ENCODE measurements at places on chromosomes 1 and 21.

- no peak for DNase-seq
Measured at GRCh38 chr1:64598100-64598571, 128.2 kb downstream of the CACHD1 start.

DNA sequence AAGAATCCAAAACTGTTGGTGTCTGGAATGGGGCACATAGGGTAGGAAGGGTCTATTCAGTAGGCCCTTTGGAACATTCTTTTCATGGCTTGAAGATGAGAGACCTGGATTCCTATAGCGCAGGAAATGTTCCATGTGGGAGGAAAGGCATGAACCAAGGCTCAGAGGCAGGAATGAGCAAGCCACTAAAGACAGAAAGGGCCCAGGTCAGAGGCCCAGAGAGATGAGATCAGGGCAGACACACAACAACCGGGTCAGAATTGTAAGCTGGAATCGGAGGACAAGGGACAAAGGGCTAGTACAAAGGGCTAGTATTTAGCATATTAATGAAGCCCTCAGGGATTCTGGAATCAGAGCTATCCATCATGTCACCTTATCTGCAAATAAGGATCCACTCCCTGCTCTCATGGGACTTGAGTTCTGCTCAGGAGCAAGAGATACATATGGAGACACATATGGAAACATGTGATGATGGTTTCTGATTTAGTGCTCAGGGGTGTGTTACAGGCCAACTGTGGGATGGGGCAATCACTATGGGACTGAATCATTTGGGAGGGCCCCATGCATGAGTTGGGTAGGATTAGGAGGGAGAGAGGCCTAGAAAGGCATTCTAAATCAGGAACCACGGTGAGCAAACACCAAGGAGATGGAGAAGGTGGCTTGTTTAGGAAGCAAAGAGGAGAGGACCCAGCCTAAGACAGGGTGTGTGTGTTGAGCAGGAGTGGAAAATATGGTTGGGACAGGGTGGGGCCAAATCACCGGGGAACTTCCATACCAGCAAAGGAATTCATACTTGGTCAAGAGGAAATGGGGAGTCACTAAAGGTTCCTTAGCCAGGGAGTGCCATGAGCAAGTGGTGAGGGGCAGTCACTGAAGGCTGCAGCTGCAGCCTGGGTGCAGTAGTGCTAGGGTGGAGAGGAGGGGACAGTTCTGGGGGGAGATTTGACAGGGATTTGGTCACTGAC lies 8.6 kb downstream of the NECTIN4 start:
- DNase-seq, result no peak

DNA sequence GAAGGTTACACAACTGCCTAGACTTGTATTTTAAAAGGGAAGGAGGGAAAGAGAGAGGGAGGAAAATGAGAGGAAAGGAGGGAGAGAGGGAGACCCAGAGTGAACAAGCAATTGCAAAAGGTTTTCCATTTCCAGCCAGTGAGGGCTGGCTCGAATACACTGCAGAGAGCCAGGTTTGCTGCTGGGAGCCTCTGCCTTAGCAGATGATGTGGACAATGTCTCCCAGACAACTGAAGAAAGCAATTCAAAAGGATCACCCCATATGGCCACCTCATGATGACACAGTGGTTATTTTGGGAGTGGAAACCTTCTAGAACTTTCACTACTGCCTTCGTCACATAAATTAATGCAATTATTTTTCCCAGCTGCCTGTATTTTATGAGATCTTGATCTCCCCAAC lies 86.4 kb downstream of the BCAR3 start:
- DNase-seq, result no peak

GRCh38 chr21:42387164-42387563 lies 8.7 kb downstream of the TMPRSS3 start:
- DNase-seq, result no peak

GRCh38 chr1:235650341-235651169 lies 971 bp upstream of the GNG4 start:
- peak; percentile 66 for DNase-seq

DNA sequence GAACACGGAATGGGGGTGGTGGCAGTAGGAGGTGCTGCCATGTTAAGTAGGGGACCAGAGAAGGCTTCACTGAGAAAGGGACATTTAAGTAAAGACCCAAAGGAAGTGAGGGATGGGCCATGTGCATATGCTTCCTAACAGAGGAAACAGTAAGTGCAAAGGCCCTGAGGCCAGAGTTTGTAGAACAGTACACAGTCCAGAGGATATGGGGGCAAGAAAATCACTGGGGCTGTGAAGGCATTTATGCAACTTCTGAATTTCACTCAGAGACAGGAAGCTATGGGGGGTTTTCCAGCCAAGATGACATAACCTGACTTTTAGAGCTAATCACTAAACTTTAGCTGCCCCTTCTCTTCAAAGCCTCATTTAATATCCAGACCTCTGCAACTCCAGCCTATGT lies 202.5 kb upstream of the EDN2 start:
- DNase-seq, result no peak

DNA sequence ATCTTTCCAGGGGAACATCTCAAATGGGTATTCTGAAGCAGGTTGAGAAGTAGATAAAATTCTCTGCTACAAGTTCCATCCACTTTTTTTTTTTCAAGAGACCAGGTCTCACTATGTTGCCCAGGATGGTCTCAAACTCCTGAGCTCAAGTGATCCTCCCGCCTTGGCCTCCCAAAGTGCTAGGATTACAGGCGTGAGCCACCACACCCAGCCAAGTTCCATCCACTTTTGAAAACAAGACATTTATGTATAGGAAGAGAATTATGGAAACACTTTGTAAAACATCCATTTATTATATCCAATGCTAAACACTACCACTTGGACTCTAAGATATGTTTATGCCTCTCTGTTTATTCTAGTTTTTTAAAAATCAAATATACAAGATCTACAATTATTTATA lies 13.4 kb downstream of the HNRNPU start:
- DNase-seq, result no peak

GRCh38 chr1:233269656-233270055 lies 25.9 kb downstream of the PCNX2 start:
- no peak for DNase-seq

GRCh38 chr1:151312411-151312810 lies 14.8 kb downstream of the PI4KB start:
- DNase-seq, result no peak

DNA sequence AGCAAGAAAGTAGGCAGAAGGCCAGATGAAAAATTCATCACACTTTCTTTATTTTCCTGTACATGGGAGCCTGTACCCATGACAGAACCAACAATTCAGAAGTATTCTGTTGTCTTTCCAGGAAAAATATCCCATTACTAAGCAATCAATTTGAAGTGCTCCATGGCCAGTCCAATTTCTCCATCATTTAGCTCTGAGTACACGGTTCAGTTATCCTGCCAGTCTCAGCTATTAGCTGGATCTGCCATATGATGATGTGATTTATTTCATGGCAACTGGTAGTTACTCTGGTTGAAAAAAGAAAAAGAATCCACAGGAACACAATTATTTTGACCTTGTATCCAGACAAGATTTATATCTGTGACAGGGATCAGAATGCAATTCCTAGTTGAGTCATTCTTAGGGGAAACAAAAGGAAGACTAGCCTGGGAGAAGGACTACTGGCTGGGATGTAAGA lies 70.6 kb upstream of the GORAB start:
- no peak for DNase-seq

GRCh38 chr1:156806512-156807440 lies 9.9 kb downstream of the SH2D2A start:
- no peak for DNase-seq

DNA sequence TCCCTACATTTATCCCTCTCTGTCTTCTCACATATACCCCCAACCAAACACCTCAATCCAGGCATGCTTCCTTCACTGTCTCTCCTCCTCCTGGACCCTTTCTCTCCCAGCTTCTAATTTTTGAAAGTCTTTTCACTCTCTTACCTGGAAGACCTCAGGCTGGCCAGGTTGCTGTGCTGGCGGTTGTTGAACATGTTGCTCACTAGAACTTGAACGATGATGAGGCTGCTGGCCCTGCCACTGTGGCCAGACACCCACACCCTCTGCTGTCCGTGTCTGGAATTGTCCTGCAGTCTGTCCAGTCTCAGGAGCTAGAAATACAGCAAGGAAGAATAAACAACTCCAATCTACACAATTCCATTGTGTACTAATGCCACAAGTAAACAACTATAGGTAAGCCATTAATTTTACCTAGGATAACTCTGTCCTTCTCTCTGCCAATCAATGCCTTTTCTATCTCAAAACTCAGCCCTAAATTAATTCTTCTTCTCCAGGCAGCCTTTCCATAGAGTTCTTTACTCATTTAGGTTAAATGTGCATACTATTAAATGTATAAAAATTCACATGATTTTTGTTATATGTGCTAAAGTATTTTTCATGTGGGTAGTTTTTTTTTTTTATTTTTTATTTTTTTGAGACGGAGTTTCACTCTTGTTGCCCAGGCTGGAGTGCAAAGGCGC lies 5.1 kb upstream of the CTSK start:
- DNase-seq, result peak; percentile 84

DNA sequence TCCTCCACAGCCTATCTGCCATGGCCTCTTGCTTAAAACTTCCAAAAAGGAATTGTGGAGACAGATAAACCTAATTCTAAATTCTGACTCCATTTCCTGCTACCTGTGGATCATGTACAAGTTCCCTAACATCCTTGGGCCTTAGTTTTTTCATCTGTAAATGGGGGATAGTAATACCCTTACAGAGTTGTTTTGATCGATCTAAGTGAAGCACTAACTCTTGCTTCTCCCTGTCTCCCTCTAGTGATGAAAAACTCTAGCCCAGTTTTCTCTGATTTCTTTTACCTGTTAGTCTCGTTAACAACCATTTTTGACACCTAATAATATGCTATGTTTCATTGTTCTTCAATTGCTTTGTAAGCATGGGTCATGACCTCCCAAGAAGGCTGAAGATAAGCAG lies 65.9 kb downstream of the TM2D1 start:
- DNase-seq, result no peak

- DNase-seq, result no peak
Measured at GRCh38 chr1:74693473-74693872, 19.9 kb upstream of the ERICH3 start.

DNA sequence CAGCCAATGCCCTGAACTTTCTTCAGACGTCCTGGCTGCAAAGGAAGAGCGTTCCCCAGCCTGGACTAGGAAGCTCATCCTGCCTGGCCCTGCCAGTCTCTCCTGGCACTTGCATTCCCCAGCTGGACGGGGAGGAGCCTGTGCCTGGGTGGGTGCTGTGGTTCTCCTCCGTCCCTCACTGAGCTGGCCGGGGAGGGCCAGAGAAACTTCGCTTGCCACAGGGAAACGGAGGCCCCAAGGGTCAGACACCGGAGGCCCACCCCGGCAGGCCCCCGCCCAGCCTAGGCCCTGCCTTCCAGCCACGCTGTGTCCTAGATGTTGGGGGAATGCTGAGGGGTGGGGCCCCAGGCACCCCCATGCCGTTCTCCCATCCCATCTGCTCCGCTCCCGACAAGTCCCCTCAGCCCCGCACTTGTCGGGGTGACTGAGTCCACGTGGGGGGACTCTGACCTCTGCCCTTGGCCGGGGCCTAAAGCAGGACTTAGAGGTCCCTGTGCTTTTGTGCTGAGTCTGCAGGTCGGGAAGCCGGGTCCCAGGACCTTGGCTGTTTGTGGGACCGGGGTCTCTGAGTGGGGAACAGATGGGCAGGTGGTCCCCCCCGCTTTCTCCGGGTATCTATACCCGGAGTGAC lies 4.8 kb downstream of the FTCD start:
- no peak for DNase-seq

- no peak for DNase-seq
Measured at GRCh38 chr21:41269535-41269934, 47.1 kb upstream of the FAM3B start.

DNA sequence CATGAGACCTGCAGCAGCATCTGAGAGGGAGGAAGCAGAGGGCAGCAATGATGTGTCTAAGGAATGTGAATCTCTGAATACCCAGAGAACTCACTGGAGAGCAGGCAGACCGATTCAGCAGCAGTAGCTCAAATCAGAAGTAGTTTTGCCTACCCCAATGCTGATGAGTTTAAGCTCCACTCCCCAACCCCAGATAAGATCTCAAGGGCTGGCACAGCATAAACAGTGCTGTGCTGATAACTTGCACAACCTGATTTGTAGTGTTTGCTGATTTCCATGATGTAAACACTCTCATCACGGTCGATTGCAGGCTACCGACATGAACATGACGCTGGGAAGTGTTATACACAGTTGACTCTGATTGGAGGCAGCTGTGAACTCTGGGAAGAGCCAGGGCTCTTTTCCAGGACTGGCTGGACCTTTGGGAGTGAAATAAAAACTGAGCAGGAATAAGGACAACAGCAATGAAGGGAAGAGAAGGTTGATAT lies 11.2 kb upstream of the HMGCS2 start:
- DNase-seq, result peak; percentile 84

GRCh38 chr1:210499956-210500355 lies 171.3 kb downstream of the HHAT start:
- DNase-seq, result no peak

DNA sequence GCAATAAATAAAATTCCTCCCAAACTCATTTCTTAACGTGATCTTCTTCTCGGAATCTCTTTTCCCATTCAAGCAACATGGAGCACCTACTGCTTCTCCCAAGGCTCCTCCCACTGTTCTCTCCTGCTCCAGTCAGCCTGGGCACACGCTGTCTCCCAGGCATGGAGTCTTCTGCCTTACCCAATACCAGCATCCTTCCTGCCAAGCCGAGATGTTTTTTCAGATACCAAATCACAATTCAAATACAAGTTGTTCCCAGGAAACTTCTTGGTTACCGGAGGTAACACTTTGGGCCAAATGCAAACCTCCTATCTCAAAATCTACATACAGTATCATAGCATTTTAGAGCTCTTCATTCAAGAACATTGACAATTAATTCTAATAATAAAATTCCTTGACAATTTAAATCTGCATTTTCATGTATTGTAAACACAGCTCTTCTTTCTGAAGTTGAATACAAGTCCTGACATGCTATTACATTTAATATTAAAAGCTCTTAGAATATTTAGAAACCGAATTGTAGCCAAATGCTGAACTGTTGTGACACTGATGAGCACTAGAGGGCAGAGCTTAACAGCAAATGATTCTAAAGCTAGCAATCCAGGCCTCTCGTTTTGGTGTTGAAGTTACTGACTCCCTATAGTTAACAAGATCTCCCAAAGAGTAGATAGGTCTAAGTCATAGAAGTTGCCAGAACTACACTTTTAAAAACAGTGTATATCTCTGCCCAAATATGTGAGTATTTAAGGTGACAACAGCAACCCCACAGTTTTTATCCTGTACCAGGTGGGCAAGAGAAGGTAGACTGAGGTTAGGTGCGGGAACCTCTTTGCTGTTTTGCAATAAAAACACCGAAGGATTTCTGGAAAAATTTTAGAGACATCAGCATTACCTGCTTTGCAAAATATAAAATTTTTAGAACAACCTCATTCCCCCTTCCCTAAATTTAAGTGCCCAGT lies 52.3 kb downstream of the BCAR3 start:
- DNase-seq, result peak; percentile 62

DNA sequence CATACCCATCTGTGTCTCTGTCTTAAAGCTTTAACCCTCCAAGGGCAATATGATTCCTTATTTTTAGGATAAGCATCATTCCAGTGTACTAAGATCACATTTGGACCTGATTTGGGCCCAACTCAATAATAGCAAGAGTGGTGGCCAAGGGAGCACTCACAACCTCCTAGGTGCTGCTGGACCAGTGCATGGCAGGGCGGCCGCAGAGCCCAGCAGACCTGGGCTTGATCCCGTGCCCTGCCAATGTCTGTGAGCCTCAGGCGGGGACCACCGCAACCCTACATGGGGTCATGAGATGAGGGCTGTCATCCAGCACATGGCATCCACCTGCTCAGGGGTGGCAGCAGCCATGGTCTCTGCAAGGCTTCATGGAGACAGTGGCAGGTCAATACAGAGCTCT lies 201.8 kb upstream of the TMEM51 start:
- DNase-seq, result no peak

Measured in colonic mucosa (tissue), 4 donors.